ENCODE measurements at places on chromosomes 4 and X. TPM values are rescaled to one million over a fixed set of nuclear protein-coding genes. Genes with fewer than 3 reads are reported as not detected.

The USP17L11 gene
- not detected for polyA plus RNA-seq

The PASD1 gene
- not detected for polyA plus RNA-seq

The BANK1 gene
- polyA plus RNA-seq = 3.7 TPM

The GLOD5 gene
- not detected for polyA plus RNA-seq

The PAGE1 gene
- not detected for polyA plus RNA-seq

The CITED1 gene
- 1.8 TPM for polyA plus RNA-seq

The VCX3A gene
- not detected for polyA plus RNA-seq
